ENCODE measurements at places on chromosomes 2 and 18.

- DNase-seq: no peak
Observed at GRCh38 chr2:9809448-9810088, 33.7 kb upstream of the TAF1B start.

GRCh38 chr2:46029332-46029811, 267.8 kb upstream of the EPAS1 start:
- DNase-seq: no peak

DNA sequence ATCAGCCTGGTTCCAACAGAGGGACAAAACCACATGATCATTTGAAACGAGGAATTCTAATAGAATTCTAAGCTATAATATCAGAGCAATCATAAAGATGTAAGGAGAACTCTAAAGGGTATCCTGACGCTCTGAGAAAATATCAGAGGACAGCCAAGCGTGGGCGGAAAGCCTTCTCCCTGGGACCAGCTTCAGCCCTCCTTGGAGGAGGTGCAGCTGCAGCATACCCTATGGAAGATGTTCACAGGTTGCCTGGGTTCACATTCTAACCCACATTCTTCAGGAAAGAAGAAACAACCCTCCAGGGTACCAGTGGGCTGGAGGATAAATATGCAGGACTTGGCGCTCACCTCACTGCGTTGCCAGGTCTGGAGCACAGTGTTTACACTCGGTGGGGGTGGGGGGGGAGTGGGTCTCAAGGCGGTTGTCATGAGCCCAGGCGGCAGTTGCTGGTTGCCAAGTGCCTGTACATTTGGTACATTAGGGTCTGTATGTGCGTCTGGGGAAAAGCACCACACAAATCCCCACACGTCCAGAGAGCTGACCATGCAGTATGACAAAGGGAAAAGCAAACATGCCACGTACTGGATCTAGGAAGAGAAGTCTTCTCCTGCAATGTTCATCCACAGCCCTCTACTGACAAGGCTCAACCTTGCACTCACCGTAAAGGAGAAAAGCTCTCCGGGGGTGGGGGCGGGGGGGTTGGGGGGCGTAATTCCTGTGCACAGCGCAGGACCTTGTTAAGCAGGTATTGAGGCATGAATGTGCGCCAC, 80.5 kb downstream of the CDH19 start:
- DNase-seq: no peak

GRCh38 chr18:43563780-43564179, 286.5 kb upstream of the SYT4 start:
- DNase-seq: no peak

- no peak for DNase-seq
Observed at GRCh38 chr18:59609654-59610053, 87.6 kb downstream of the CCBE1 start.

DNA sequence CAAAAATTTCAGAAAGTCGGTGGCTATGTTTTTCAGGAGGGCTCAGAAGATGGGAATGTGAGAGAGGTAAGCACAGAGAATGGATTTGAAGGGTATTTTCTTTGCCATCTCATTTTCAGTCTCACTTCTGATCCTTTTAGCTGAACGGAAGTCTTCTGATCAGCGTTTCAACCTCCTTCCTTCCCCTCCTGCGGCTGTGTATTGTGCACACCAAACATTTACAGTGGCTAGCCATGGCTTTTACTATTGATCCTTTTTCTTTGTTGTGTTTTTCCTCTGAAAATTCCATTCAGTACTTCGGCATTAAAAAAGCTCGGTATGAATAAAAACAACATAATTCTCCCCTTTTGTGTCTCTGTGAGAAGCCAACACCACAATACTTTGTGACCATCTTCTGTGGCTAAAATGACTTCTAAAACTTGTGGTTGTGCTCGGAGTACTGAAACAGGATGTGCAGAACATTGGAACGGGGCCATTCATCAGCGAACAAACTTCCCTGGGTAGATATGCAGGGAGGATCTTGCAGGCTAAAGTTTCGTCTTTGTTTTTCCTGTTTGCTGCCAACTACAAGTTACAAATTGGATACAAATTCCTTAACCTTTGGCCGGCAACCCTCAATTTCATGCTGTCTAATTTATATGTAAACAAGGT, 260.8 kb upstream of the FAM98A start:
- DNase-seq: no peak

DNA sequence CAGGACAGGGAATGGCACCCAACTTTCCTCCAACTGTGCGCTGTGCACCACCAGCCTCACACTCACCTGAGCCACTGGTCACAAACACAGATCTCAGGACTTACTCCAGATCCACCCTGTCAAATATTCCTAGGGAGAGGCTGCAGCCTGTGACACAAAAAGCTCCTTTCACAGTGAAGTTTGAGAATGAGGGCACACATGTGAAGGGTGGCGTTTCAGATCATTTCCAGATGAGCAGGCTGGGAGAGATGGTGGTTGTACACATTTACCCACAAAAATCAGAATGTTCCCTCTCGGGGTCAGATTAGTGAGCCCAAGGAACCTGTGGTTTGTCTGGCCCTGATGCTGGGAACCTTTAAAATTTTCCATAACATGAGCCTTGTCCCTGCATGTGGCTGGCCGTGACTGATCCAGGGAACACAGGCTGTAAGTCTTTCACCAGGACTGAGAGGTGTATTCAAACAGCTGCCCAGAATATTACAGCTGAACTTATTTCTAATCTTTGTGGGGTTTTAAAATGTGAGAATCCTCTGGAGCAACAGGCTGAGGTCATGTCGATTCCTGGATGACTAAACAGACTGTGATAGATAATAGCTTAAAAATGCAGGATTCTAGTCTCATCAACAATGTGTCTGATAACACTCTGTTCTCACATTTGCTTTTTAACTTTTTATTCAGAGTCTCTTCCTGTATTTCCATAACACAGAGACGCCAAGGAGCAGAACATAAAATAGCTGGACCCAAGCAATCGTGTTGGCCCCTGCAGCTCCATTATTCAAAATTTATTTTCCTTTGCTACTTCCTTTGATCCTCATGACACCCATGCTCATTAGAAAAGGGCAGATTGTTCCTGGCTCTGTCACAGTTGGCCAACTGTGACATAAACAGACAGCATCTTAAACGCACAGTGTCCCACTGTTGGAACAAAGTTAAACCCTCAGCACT, 35.5 kb downstream of the IL1R2 start:
- no peak for DNase-seq

DNA sequence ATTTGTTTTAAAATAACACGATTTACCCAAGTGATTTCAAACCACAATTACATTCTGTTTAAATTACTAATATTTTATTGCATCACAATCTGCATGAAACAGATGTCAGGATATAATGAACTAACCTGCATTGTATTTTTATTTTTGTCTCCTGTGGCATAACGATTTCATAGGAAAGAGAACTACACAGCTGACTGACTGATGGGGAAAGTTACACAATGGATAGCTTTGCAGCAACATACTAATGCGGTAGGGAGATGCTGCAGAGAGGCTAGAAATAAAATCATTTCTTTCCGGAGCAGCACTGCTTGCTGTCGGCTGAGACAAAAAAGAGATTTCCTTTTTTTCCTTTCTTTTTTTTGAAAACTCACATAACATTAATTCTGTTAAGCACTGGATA, 36.9 kb downstream of the SCN1A start:
- DNase-seq: no peak

DNA sequence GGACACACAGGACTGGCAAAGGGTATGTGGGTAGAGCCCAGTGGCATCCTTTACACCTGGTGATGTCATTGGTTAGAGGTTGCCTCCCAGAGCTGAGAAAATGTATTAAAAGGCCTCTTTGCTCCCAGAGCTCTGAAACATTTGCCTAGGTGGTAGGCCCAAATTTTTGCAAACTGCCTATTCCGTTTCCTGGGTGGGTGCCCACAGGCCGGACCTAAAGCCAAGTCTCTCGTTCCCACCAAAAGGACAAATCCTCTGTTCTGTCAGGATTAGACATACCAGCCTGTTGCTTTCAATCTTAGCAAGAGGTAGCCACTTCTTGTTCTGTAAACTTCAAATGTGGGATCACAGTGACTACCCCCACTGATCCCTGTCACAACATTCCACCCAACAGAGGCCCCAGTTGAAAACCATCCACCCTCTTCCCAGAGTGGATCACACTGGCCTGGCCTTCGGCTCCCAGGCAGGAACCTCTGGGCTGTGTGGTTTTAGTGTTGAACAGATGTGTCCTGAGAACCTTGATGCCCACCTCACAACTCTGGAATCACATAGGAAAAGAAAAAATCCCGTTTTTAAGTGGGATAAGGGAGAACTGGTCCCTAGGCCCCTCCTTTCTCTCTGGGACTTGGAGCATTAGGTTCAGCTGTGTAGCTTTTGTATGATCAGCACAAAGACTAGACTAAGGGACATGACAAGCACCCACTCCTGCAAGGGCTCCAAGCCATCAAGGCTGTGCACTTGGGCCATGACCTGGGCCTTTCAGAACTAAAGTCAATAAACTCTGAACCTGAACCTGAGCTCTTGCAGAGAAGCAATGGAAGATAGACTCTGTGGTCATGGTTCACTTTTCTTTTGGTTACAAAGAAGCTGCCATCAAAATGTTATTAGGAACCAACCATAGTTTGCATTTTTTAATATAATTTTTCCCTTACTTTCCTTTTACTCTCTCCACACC, 211.3 kb downstream of the CYP26B1 start:
- no peak for DNase-seq

DNA sequence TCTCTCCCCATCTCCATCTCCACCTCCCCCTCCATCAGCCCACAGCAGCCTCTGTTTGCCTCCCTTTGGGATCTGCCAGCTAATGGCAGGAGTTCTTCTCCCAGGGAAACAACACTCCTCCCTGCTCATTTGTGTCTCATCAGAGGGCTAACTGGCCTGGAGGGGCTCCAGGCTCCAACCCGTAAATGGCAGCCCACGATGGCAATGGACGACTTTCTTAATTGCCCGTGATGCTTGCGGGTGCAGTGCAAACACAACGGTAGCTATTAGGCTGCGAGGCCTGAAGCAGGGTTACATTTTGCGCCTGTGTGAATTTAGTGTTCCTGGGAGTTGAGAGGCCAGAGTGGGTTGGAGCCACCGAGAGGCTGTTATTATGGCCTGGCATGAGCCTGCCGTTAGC, 285.1 kb downstream of the TNS1 start:
- no peak for DNase-seq

GRCh38 chr2:149464396-149464795, 123.2 kb downstream of the MMADHC start:
- DNase-seq: no peak

- DNase-seq: no peak
Observed at GRCh38 chr2:53217250-53217649, 550.4 kb upstream of the CHAC2 start.

DNA sequence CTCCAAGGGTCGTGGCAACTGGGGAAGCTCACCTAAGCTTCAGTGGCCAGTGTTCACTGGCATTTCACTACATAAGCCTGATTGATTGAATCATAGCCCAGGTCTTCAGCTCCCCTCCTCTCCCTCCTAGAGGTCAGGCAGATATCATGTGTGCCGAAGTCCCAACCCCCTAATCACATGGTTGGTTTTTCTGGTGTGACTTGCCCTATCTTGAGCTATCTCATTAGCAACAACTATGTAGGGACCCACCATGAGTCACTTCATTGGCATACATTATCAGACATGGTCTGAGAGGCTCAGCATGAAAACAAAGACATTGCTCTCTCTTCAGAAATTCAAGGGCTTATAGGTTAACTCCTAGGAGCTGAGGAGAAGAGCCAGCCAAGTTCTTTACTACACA, 76.8 kb downstream of the LYPD1 start:
- DNase-seq: no peak

DNA sequence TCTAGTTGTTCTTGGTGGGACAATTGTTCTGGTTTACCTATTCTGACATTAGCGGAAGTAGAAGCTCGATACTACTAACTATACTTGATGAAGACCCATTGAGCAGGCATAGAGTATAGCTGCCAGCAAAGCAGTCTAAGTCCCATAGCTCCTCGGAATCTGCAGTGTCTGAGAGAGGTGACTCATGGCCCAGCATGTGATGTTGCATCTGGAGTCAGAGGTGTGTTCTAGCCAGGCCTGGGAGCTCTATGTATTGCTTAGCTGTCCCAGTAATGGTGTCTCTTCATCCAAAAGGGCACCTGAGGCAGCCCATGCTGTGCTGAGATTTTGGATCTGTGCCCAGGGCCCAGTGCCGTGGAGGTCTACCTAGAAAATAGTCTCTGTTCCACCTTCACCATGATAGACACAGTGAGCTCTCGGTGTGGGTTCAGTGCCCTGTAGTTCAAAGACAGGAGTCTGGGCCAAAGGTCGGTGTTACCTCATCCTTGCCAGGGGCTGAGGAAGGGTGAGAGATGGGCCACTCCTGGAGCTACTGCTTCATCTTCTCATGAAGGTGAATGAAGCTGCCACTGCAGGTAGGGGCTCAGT, 47.3 kb downstream of the MEX3C start:
- no peak for DNase-seq

- DNase-seq: no peak
Observed at GRCh38 chr2:241796610-241797138, 12.3 kb upstream of the NEU4 start.
